ENCODE measurements at places on chromosomes 5 and 9. TPM values are rescaled to one million over a fixed set of nuclear protein-coding genes. Genes with fewer than 3 reads are reported as not detected.

Gene GFRA3
- 0.48 TPM for total RNA-seq

Gene GKAP1
- total RNA-seq = 6.0 TPM

Gene PCAT7
- total RNA-seq = 1.6 TPM

Gene TTC23L
- 0.27 TPM for total RNA-seq

Gene PPP1R26
- 25.3 TPM for total RNA-seq

Gene GDF9
- not detected for total RNA-seq

Gene CNTFR
- 59.1 TPM for total RNA-seq

Gene PCDHA11
- total RNA-seq = 1.2 TPM

- H3K36me3 ChIP-seq = no peaks in the 10 kb centered on the region
- DNase-seq = no peak
- no peak overlapping the region for H3K27ac ChIP-seq
Observed at GRCh38 chr5:41610386-41610785, 100.0 kb upstream of the PLCXD3 start.

GRCh38 chr9:132639322-132639721 is 30.5 kb downstream of the DDX31 start:
- peaks cover 20% of the 10 kb centered on the region for H3K4me1 ChIP-seq
- peak overlapping the region; percentile 35 for H3K27ac ChIP-seq
- peak; percentile 66 for DNase-seq
- H3K4me3 ChIP-seq = no peak overlapping the region
- H3K36me3 ChIP-seq = peaks cover 12% of the 10 kb centered on the region
- no peaks in the 10 kb centered on the region for H3K27me3 ChIP-seq

- H3K4me3 ChIP-seq = no peak overlapping the region
- H3K27me3 ChIP-seq = peaks cover 87% of the 10 kb centered on the region
- peaks cover 13% of the 10 kb centered on the region for H3K4me1 ChIP-seq
Observed at GRCh38 chr9:126754436-126755316, 50.2 kb upstream of the ZBTB43 start.

GRCh38 chr9:2013743-2014475 is 1.2 kb upstream of the SMARCA2 start:
- peak overlapping the region; percentile 83 for H3K4me3 ChIP-seq
- no peak for DNase-seq
- H3K36me3 ChIP-seq = no peaks in the 10 kb centered on the region
- peaks cover 12% of the 10 kb centered on the region for H3K4me1 ChIP-seq
- H3K27ac ChIP-seq = peak overlapping the region; percentile 99

- no peaks in the 10 kb centered on the region for H3K27me3 ChIP-seq
- H3K4me3 ChIP-seq = no peak overlapping the region
- no peaks in the 10 kb centered on the region for H3K4me1 ChIP-seq
- DNase-seq = peak; percentile 20
- no peaks in the 10 kb centered on the region for H3K36me3 ChIP-seq
- no peak overlapping the region for H3K27ac ChIP-seq
Observed at GRCh38 chr5:79255786-79256557, 20.0 kb downstream of the JMY start.

- no peaks in the 10 kb centered on the region for H3K4me1 ChIP-seq
- H3K27me3 ChIP-seq = no peaks in the 10 kb centered on the region
- H3K4me3 ChIP-seq = no peak overlapping the region
Observed at GRCh38 chr9:10274988-10275387, 337.8 kb downstream of the PTPRD start.

DNA sequence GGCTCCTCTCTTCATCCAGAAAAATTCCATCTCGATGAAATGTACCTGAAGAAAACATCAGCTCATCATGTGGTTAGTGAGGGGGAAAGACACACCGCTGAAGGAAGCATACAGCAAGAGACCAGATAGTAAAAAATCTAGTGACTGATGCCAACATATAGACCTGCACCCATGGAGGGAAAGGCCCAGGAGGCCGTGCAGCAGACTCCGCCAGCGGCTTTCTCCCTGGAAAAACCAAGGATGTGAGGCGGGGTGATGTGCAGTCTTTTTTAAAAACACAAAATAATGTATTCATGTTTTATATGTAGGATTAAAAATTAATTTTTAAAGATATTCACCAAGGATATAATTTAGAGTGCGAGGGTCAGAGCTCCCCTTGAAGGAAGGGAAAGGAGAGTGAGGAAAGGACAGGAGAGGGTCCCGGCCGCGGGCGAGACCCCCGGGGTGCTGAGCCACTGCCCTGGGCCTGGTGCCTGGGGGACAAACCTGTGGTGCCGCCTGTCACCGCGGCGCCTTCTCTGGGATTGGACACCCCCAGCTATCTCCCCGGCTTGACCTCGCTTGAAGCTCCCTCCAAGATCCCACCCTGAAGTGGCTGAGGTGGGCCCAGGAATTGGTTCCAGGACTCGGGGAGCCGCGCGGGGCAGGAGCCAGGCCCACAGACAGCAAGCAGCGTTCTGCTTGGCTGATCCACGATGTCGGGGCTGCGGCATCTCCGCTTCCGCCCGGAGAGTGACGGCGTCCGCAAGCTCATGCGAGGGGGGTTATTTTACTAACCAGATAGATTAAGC is 12.1 kb upstream of the UNC5A start:
- no peak for DNase-seq
- no peak overlapping the region for H3K4me3 ChIP-seq
- peaks cover 63% of the 10 kb centered on the region for H3K27me3 ChIP-seq
- H3K36me3 ChIP-seq = no peaks in the 10 kb centered on the region

DNA sequence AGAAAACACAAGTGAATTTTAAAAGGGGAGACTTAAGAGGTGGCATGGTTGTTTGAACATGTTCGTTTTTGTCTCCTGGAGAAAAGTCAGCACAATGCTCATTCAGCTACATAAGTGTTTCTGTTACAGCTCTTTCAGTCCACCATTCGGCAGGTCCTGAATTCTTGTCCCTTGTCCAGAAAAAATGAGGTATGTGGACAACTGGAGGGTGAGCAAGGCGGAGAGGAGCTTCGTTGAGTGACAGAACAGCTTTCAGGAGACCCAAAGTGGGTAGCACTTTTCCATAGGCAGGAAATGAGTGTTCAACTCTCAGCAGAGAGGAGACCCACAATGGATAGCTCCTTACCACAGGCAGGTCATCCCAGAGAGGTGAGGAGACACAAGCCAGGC is 4.9 kb downstream of the PDCD1LG2 start:
- H3K4me1 ChIP-seq = peaks cover 4% of the 10 kb centered on the region
- no peaks in the 10 kb centered on the region for H3K36me3 ChIP-seq
- no peak overlapping the region for H3K4me3 ChIP-seq
- H3K27ac ChIP-seq = no peak overlapping the region
- no peak for DNase-seq

DNA sequence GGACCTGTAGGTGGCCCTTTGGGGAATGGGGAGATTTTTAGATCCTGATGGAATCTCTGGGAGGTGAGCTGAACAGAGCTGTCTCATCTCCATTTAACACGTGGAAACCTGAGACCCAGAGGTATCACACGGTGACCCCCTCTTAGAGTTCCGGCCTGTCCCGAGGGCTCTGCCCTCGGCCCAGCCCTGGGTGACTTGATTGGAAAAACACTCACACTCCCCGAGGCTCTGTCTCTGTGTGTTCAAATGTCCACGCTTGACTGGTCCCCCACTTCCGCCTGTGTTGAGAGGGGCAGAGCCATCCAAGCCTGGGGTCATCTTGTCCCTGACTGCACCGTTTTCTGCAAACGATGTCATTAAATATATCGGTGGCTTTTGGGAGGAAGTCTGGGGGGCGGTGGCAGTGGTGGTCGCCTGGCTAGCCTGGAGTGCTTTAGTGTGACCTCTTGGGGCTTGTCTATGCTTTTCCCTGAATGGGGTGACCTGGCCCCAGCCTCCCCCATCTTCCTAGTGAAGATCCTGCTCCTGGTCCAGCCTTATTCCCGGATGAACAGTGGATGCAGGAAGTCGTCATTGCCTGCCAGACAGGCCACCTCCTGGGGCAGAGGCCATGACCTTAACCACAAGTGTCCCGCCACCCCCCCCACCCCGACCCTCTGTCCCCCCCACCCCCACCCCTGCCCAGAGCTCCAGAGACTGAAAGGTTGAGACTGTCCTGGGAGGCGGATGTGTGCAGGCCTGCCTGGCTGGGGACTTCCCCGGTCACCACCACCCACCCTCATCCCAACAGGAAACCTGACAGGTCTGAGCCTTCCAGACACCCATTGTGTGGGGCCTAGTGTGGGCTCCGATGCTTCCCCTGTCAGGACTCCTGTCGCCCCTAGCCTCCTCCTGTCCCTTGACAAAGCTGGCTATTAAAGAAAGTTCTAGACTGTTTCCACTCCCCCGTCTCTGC is 5.3 kb upstream of the DAB2IP start:
- H3K4me1 ChIP-seq = peaks cover 12% of the 10 kb centered on the region
- H3K36me3 ChIP-seq = no peaks in the 10 kb centered on the region
- no peaks in the 10 kb centered on the region for H3K27me3 ChIP-seq
- H3K27ac ChIP-seq = no peak overlapping the region
- DNase-seq = no peak
- H3K4me3 ChIP-seq = no peak overlapping the region

DNA sequence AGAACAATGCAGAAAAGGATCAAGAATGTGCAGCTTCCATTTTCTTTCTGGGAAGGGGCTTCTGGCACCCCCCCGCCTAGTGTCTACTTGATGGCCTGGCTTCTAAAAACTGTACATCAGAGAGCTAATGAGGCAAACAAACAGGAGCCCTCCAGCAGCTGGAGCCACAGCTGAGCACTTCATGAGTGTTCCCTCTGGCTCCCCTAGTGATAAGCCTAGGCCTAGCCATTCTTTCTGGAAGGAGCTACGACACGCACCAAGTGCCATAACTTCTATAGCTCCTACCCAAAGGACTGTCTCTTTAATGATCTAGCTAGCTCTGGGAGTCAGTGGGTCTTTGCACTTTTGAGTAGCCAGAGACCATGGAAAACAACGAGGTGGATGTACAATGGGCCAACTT is 66.1 kb downstream of the DNAH5 start:
- H3K36me3 ChIP-seq = no peaks in the 10 kb centered on the region
- H3K4me3 ChIP-seq = no peak overlapping the region
- no peaks in the 10 kb centered on the region for H3K27me3 ChIP-seq
- H3K4me1 ChIP-seq = no peaks in the 10 kb centered on the region

DNA sequence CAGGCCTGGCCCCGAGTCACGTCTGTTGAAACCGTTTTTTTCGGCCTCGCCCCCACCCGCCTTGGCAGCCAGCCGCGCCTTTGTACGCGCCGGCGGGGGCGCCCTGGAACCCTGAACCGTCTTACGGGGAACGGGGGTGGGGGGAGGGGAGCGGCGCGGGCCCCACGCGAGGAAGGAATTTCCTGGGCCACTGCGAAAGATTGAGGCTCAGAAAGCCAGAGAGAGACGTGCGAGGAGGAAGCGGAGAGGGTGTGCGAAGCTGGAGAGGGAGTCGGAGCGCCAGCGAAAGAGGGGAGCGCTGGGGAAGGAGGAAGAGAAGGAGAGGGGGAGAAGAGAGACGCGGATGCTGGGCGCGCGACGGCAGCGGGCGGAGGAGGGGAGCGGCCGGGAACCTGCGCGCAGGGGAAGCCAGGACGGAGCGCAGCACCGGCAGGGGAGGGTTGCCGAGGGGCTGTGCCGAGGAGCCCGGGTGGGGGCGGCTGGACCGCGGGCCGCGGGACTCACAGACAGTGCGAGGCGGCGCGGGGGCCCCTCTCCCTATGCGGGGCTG is 4.6 kb upstream of the PRDM12 start:
- H3K4me3 ChIP-seq = peak overlapping the region; percentile 34
- H3K36me3 ChIP-seq = no peaks in the 10 kb centered on the region
- H3K27me3 ChIP-seq = peaks cover 99% of the 10 kb centered on the region
- DNase-seq = no peak
- peaks cover 52% of the 10 kb centered on the region for H3K4me1 ChIP-seq

- H3K4me3 ChIP-seq = no peak overlapping the region
- H3K36me3 ChIP-seq = peaks cover 15% of the 10 kb centered on the region
- H3K27ac ChIP-seq = no peak overlapping the region
- no peak for DNase-seq
- peaks cover 3% of the 10 kb centered on the region for H3K4me1 ChIP-seq
Observed at GRCh38 chr5:55406292-55406691, 98.5 kb downstream of the MTREX start.

DNA sequence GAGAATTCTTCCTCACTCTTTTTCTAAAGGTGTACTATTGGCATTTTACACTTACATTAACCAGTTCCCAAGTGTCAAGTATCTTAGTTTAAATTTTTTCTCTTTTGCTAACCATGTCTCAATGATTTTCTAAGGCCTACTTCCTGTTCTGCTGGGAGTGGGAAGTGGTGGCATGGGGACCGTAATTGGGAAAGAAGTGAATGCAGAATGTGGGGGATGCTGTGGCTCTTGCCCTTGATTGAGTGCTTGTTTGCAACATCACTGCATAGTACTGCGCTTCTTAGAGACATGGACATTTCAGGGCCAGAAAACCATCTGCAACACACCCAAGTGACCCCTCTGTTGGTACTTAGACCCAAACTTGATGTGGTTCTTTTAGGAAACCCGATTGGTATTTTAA is 32.8 kb downstream of the MRRF start:
- DNase-seq = no peak
- no peak overlapping the region for H3K4me3 ChIP-seq
- H3K36me3 ChIP-seq = peaks cover 10% of the 10 kb centered on the region
- no peaks in the 10 kb centered on the region for H3K27me3 ChIP-seq
- H3K27ac ChIP-seq = no peak overlapping the region

DNA sequence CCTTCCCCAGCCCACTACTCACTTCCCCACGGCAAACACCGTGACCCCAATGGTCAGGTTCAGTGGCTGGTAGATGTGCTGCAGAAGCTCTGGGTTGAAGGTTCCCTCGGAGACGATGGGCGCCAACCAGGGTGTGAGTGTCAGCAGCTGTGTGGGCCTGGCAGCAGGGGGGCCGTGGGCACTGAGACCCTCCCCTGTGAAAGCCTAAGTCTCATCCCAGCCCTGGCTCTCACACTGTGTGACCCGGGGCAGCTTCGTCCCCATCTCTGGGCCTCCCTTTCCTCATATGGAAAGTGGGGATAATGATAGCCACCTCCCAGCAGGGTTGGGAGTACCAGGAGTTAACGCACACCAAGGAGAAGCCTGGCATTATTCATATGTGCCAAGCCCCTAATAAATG is 8.6 kb downstream of the GBGT1 start:
- H3K4me1 ChIP-seq = no peaks in the 10 kb centered on the region
- H3K36me3 ChIP-seq = no peaks in the 10 kb centered on the region
- H3K27me3 ChIP-seq = no peaks in the 10 kb centered on the region
- no peak overlapping the region for H3K27ac ChIP-seq
- no peak for DNase-seq

DNA sequence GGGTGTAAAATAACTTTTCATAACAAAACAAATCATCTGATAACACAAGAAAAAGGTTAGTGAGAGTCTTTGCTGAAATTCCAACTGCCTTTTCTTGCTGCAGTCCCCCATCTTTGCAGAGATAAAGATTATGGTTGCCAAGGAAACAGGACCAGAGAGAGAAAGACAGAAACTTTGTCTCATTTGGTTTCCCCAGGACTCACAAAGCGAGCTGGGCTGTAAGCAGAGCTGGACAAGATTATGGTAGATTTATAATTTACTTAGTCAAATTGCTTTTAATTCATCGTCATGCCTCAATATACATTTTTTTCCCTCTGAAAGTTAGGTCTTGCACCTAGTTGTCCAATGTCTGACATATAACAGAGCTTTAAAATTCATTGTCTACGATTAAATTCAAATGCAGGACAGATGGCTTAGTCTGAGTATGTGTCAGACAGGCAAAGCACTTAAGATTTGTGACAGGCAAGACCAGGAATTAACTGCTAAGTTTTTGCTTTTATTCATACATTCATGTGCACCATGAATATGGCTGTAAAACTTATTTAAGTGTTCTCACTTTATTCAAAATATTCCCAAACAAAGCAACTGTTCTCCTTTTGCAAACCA is 17.4 kb downstream of the ENC1 start:
- DNase-seq = no peak
- no peaks in the 10 kb centered on the region for H3K27me3 ChIP-seq
- H3K4me1 ChIP-seq = no peaks in the 10 kb centered on the region
- no peaks in the 10 kb centered on the region for H3K36me3 ChIP-seq
- no peak overlapping the region for H3K4me3 ChIP-seq
